ENCODE measurements at places on chromosomes 3 and 15.

DNA sequence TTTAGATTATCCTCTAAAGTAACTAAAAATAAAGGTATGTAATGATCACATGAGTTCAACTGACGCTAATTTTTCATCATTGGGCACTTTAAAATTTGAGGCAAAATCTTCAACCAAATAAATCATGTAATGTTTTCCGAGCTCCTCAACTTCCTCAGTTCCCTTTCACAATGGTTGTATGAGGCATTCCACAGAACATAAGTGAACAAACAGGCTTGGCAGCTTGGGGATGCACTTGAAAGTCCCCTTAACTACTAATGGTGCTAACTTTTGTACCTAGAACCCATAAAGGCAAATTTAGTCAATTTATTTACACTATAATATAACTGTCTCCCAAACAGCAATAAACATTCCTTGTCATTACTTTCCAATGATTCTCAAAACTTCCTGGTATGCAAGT lies 1137.9 kb downstream of the ROBO2 start:
- no peaks in the 10 kb centered on the region for H3K4me1 ChIP-seq
- no peaks in the 10 kb centered on the region for H3K27me3 ChIP-seq
- no peak for DNase-seq

GRCh38 chr3:170049146-170050000 lies 11.6 kb downstream of the GPR160 start:
- no peak for DNase-seq
- H3K4me1 ChIP-seq: peaks cover 14% of the 10 kb centered on the region
- H3K27ac ChIP-seq: no peak overlapping the region
- no peaks in the 10 kb centered on the region for H3K36me3 ChIP-seq
- no peaks in the 10 kb centered on the region for H3K27me3 ChIP-seq
- no peak overlapping the region for H3K4me3 ChIP-seq

GRCh38 chr3:42803414-42804105 lies 730 bp downstream of the HIGD1A start:
- peaks cover 11% of the 10 kb centered on the region for H3K36me3 ChIP-seq
- peaks cover 12% of the 10 kb centered on the region for H3K27me3 ChIP-seq
- peak overlapping the region; percentile 90 for H3K27ac ChIP-seq
- peak overlapping the region; percentile 98 for H3K4me3 ChIP-seq
- H3K4me1 ChIP-seq: peaks cover 5% of the 10 kb centered on the region

- H3K27me3 ChIP-seq: no peaks in the 10 kb centered on the region
- no peak for DNase-seq
- H3K36me3 ChIP-seq: no peaks in the 10 kb centered on the region
- H3K4me1 ChIP-seq: no peaks in the 10 kb centered on the region
- H3K4me3 ChIP-seq: no peak overlapping the region
Observed at GRCh38 chr3:80113331-80113730, 345.5 kb upstream of the ROBO1 start.

DNA sequence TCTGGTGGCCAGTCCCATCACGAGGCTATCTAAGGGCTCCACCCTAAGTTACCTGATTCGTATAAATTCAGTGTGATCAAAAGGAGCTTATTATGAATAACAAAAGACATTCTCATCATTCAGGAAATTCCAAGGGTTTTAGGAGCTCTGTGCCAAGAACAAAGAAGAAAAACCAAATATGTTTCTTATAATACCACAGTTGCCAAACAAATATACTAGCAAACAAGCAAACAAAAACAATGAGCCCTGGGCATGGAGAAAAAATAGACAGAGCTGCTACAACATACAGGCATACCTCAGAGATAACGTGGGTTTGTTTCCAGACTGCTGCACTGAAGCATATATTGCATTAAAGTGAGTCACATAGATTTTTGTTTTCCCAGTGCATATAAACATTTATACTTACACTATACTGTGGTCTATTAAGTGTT lies 20.2 kb upstream of the CFAP161 start:
- no peak overlapping the region for H3K27ac ChIP-seq
- H3K36me3 ChIP-seq: no peaks in the 10 kb centered on the region
- H3K4me1 ChIP-seq: no peaks in the 10 kb centered on the region

DNA sequence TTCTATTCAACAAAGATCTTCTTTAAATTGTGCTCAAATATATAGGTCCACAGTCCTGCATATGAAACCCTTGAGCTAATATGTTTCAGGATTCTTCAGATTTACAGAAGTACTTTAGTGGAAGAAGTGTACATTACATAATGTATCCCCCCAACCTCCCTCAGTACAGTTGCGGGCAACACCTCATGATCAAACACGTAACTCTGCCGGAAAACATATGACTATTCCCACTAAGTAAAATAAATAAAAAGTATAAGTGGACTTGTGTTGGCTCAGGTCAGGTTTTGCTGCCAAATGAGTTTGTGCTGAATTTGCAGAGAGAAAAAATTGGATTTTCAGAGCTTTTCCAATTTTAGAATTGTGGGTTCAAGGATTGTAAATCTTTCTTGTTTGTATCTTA lies 267.6 kb upstream of the MDFIC2 start:
- no peaks in the 10 kb centered on the region for H3K36me3 ChIP-seq
- no peaks in the 10 kb centered on the region for H3K27me3 ChIP-seq
- H3K27ac ChIP-seq: no peak overlapping the region

DNA sequence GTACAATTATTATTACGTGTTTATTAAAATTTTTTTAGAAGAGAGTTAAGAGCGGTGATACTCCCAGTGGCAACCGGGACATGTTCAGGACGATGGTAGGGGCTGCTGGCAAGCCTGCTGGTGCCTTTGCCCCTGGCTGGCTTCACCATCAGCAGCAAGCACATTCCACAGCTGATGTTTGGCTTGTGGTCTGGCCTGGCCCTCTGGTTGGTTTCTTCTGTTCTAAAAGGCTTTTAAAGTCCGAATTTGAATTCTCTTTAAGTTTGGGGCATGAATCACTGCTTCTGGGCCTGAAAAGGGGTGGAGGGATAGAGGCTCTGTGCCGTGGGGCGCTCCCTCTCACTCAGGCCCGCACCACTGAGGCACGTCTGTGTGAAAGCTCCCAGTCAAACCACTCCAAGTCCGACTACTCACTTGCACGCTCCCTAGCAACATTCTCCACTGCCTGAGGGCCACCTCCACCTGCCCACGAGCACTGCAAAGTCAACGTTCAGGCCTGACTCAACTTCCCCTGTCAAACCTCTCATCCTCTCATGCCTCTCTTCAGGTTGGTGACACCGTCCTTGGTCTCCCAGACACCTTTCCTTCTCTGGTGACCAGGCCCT lies 10.1 kb downstream of the ITGA11 start:
- DNase-seq: peak; percentile 63
- peak overlapping the region; percentile 76 for H3K27ac ChIP-seq
- H3K4me1 ChIP-seq: peaks cover 54% of the 10 kb centered on the region
- H3K36me3 ChIP-seq: peaks cover 29% of the 10 kb centered on the region
- no peak overlapping the region for H3K4me3 ChIP-seq

DNA sequence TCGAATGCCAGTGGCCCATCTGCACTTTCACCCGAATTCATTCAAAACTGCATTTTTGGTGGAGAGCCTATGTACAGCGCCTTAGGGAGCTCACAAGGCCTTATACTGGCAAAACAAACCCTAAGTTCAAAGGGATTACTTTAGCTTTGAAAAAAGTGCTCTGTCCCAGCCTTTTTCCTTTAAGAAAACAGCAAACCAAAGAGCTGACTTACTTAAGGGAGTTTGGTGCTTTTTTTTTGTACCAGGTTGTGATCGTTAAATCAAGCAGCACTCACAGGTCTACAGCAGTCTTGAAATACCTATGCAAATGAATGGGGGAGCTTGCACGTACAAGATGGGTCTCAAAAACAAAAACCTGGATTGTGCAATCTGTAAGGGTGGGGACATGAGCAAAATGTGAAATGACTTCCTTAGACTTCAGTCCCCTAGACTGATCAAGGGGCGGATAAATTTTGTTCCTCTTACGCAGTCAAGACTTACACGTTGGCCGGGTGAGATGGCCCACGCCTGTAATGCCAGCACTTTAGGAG lies 11.6 kb upstream of the PIK3CB start:
- H3K27me3 ChIP-seq: no peaks in the 10 kb centered on the region
- no peak overlapping the region for H3K27ac ChIP-seq
- DNase-seq: no peak
- no peak overlapping the region for H3K4me3 ChIP-seq

- H3K36me3 ChIP-seq: no peaks in the 10 kb centered on the region
- H3K4me3 ChIP-seq: no peak overlapping the region
- H3K27ac ChIP-seq: no peak overlapping the region
- H3K4me1 ChIP-seq: peaks cover 43% of the 10 kb centered on the region
- H3K27me3 ChIP-seq: no peaks in the 10 kb centered on the region
Observed at GRCh38 chr3:58016710-58017109, 8.5 kb downstream of the FLNB start.

GRCh38 chr15:74821091-74821789 lies 5.2 kb upstream of the CPLX3 start:
- H3K4me1 ChIP-seq: peaks cover 20% of the 10 kb centered on the region
- peaks cover 34% of the 10 kb centered on the region for H3K27me3 ChIP-seq

DNA sequence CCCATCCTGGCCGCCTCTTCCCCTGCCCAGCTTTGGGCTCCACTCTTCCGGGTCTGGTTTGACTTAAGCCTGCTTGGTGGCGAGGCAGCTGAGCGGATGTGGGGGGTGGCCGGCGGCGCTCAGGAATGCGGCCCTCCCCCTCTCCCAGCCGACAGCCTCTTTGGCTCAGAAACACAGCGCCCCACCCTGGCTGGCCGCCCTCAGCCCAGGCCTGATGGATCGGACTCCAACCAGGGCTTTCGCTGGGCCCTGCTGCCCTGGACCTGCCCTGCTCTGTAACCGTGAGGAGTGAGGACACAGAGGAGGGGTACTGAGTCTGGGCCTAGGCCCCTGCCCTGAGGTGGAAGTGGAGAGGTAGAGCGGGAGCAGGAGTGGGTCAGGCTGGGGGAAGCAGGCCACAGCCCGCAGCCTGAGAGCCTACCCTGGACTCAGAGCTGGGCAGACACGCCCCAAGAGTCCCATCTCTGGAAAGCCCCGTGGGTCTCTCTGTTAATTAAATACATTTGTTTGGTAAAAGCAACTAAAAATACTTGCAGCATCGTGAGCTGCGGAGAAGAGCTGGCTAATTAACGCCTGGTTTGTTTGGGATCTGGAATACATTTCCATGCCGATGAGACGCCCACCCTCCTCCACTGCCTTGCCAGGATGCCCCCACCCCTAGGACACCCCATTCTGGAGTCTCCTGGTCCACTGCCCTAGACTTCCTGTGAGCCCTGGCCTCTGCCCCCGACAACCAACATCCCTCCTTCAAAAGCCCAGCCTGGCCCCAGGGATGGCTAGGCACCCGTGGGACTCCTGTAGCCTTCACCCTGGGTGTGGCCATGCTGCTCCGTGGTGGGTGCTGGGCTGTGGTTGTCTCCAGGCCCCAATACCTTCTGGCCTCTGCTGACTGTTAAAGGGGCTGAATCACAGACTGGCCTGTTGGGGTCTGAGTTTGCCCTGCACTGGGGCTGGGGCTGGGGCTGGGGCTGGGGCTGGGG lies 19.6 kb downstream of the PLXNA1 start:
- H3K27ac ChIP-seq: peak overlapping the region; percentile 95
- peaks cover 56% of the 10 kb centered on the region for H3K36me3 ChIP-seq
- H3K27me3 ChIP-seq: no peaks in the 10 kb centered on the region

DNA sequence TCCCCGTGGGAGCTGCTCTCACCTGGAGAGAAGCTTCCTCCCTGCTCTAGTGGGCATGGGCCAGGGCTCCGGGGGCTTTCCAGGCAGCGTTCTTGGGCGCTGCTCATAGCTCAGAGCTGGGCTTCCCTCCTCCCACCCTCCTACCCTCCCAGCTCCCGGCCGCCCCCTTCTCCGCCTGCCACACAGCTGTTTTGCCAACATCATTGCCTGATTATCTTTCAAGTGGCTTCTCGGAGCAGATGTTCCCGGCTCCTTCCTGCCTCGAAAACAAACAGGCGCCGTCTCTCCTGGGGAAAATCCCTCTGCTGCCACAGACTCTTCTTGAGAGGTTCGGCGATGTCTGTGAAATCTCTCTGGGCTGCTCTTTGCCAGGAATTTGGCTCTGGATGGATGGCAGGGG lies 195.6 kb downstream of the RPLP1 start:
- H3K27me3 ChIP-seq: peaks cover 77% of the 10 kb centered on the region
- H3K27ac ChIP-seq: no peak overlapping the region
- no peaks in the 10 kb centered on the region for H3K36me3 ChIP-seq
- H3K4me1 ChIP-seq: no peaks in the 10 kb centered on the region
- no peak overlapping the region for H3K4me3 ChIP-seq
- peak; percentile 22 for DNase-seq

- peaks cover 9% of the 10 kb centered on the region for H3K4me1 ChIP-seq
- no peak for DNase-seq
- no peaks in the 10 kb centered on the region for H3K36me3 ChIP-seq
- no peak overlapping the region for H3K4me3 ChIP-seq
Observed at GRCh38 chr15:70258369-70259027, 160.8 kb upstream of the TLE3 start.

DNA sequence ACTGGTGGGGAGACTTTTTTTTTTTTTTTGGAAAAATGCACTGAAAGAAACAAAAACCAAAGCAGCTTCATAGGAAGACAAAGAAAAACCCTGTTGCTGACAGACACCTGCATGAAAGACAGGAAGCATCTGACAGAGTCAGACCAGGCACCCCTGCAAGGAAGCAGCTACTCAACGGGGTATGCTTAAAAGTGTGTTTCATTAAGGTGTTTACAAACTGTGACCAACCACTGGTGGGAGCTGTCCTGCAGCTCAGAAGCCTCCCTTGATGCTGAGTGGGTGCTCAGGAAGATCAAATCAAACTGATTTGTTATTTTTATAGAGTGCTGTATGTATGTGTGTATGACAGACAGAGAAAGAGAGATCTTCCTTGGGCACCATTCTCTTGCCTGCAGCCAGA lies 34.7 kb upstream of the AGBL1 start:
- H3K4me1 ChIP-seq: no peaks in the 10 kb centered on the region
- no peaks in the 10 kb centered on the region for H3K27me3 ChIP-seq
- no peak overlapping the region for H3K4me3 ChIP-seq

DNA sequence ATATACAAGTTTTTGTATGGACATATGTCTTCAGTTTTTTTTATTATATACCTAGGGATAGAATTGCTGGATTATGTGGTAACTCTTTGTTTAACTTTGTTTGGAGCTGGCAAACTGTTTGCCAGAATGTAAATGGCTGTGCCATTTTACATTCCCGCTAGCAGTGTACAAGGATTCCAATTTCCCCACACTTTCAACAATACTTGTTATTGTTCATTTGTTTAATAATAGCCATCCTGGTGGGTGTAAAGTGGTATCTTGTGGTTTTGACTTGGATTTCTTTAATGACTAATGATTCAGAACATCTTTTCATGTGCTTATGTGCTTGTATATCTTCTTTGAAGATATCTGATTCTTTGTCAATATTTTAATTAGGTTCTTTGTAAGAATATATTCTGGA lies 64.4 kb downstream of the ZNF609 start:
- no peak overlapping the region for H3K27ac ChIP-seq
- peaks cover 12% of the 10 kb centered on the region for H3K4me1 ChIP-seq
- H3K4me3 ChIP-seq: no peak overlapping the region
- no peak for DNase-seq
- H3K27me3 ChIP-seq: no peaks in the 10 kb centered on the region

DNA sequence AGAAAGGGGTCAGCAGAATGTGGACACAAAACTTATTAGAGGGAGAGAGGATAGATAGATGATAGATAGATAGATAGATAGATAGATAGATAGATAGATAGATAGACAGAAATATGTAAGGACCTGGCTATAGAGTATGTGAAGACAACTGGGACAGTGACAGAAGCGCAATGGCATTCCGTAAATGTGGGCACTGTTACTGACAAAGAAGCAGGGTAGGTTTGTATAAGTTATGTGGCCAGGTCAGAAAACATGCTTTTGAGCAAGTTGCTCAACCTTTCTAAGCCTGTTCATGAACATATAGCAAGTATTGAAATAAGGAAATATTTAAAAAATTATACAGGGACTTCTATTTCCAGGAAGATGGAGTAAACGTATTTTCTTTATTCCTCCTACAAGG lies 17.3 kb upstream of the SNTN start:
- H3K4me3 ChIP-seq: no peak overlapping the region
- no peaks in the 10 kb centered on the region for H3K27me3 ChIP-seq
- H3K27ac ChIP-seq: no peak overlapping the region
- no peaks in the 10 kb centered on the region for H3K4me1 ChIP-seq
- DNase-seq: no peak
